ENCODE measurements at places on chromosomes 3 and 15.

GRCh38 chr3:81249540-81250029 is 511.9 kb downstream of the GBE1 start:
- DNase-seq = peak; percentile 81

GRCh38 chr3:13657660-13658435 is 108.9 kb downstream of the FBLN2 start:
- DNase-seq = peak; percentile 60

- no peak for DNase-seq
Observed at GRCh38 chr3:25960776-25961175, 170.9 kb downstream of the OXSM start.

DNA sequence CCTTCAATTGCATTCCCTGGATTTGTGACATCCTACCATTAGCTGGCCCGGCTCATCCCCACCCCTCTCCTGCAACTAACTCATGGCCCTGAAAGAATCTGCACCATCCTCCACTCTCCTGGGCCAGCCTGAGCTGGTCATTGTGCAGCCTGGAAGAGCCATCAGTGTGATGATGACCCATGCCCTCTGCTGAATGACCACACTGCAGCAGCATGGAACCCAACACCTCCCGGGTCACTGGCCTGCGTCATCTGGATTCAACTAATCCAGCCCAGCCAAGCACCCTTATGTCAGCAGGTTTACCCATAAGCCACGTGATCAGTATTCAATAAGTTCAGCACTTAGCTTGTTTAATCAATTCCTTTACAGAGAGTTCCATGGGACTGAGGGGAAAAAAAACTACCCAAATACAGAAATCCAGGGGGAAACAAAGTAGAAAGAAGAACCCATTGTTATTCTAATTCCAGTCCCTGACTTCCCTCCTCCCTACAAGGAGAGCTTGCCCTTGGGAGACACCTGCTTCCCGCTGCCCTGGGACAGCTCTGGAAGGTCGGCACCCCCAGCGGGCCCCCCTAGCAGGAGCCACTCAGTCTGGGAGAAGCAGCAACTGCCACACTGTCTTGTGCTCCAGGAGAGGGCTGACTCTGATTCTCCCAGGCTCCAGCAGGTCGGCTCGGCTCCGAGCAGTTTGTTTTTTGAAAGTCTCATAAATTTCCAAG is 309.1 kb upstream of the TLE3 start:
- DNase-seq = no peak

DNA sequence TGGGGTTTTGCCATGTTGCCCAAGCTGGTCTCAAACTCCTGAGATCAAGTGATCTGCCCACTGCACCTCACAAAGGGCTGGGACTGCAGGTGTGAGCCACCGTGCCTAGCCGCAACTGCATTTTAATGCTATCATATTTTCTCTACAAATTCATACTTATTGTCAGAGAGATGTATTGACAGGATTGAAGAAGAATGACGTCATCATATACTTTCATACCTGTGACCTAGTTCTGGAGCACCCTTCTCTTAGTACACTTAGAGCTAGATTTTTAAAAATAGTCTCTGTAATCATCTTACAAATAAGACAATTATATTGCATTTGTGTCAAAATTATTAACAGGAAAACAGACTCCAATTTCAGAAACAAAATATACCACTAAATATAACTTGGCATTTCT is 242.8 kb upstream of the PDZRN3 start:
- DNase-seq = no peak

DNA sequence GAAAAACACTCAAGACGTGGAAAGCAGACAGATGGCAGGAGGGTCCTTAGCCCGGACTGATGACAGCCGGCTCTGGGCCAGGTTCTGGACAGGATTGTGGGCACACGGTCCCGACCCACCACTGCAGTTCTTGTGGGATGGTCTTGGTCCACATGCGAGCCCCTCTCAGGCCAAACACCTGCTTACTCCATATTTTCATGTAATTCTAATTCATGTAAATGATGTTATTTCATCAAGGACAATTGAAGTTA is 32.6 kb downstream of the TM2D3 start:
- DNase-seq = no peak

GRCh38 chr3:51394541-51394940 is 3.5 kb downstream of the RBM15B start:
- DNase-seq = no peak

DNA sequence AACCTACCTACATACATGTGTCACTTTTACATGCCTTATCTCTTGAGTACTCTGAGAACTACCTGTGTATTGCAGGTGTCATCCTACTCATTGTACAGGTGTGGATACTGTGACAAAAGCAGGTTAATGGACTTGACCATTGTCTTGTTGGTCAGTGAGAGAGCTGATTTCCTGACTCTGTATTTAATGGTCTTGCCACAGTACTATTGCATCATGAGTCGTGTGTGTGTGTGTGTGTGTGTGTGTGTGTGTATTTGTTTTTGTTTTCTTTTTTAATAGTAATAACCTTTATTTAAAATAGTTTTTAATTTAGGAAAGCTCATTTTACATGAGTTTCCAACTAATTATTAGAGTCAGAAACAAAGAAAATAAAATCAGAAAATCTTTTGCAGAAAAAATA is 7.7 kb downstream of the SELENOT start:
- peak; percentile 58 for DNase-seq

DNA sequence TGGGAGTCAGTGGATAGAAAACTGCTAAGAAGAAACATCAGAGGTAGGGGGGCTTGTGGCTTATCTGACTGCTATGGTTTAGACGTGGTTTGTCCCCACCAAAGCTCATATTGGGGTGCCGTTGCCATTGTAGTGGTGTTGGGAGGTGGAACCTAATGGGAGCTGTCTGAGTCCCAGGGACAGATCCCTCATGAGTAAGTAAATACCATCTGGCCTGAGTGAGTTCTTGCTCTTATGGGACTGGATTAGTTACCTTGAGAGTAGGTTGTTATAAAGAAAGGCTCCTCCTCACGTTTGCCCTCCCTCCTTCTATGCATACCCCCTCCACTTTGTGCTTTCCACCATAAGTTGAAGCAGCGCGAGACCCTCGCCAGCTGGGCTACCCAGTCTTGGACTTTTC is 53.4 kb upstream of the VILL start:
- DNase-seq = no peak

- DNase-seq = no peak
Observed at GRCh38 chr15:25846377-25846776, 16.8 kb downstream of the ATP10A start.

- DNase-seq = no peak
Observed at GRCh38 chr3:53536282-53536681, 41.9 kb downstream of the CACNA1D start.

- peak; percentile 63 for DNase-seq
Observed at GRCh38 chr3:15964605-15965442, 167.0 kb upstream of the ANKRD28 start.

- DNase-seq = no peak
Observed at GRCh38 chr3:135667061-135667460, 298.5 kb upstream of the PPP2R3A start.
